Esophagus muscularis mucosa (tissue), 4 donors: ENCODE measurements at places on chromosomes 16 and 17. TPM values are rescaled to one million over a fixed set of nuclear protein-coding genes. Genes with fewer than 3 reads are reported as not detected.

DNA sequence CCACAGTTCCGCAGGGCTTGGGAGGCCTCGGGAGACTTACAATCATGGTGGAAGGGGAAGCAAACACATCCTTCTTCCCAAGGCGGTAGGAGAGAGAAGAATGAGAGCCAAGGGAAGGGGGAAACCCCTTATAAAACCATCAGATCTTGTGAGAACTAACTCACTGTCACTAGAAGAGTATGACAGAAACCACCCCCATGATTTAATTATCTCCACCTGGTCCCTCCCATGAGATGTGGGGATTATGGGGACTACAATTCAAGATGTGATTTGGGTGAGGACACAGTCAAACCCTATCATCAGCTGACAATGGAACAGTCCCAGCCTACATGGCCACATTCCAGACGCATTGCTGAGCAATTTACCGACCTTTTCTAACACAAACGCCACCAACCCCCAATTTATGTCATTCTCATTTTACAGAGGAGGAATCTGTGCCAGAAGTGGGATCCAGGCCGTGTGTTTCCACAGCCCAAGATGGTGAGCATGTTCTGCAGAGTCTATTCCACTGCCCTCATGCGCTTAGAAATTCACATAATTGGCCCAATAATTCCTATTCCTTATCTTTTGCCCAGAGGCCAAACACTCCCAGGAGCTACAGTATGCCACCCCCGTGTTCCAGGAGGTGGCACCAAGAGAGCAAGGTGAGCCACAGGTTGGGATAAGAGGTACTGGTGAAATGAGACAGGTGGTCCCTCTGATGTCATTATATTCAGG lies 17.3 kb downstream of the MILR1 start:
- no peaks in the 10 kb centered on the region for H3K36me3 ChIP-seq
- no peak for DNase-seq
- no peak overlapping the region for H3K27ac ChIP-seq
- H3K27me3 ChIP-seq: no peaks in the 10 kb centered on the region

DNA sequence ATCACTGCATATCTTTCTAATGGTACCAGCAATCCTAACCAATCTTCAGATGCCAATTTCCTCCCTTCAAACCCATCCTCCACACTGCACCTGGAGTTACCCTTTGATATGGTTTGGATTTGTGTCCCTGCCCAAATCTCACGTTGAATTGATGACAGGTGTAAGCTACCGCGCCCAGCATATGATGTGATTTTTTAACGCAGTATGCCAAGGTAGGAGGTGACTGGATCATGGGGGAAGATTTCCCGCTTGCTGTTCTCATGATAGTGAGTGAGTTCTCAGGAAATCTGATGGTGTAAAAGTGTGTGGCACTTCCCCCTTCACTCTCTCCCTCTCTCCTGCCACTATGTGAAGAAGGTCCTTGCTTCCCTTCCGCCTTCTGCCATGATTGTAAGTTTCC lies 57.0 kb downstream of the TOX3 start:
- H3K27ac ChIP-seq: no peak overlapping the region
- H3K4me1 ChIP-seq: no peaks in the 10 kb centered on the region
- H3K36me3 ChIP-seq: no peaks in the 10 kb centered on the region
- no peak for DNase-seq
- H3K4me3 ChIP-seq: no peak overlapping the region

DNA sequence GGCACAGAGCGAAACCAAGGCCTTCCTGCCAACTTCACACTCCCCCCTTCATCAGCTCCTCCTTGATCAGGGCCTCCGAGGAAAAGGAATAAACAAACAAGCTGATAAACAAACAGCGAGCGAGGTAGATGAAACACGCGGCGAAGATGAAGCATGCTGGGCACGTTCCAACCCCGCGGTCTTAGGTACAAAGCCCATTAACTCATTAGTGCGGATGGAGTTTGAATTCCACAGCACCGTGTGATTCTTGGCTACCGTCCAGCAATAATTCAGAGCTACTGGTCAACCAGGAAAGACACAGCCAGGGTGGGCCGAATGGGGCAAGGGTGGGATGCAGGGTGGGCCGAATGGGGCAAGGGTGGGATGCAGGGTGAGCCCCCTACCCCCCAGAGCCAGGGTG lies 67.3 kb downstream of the RBFOX3 start:
- H3K27me3 ChIP-seq: no peaks in the 10 kb centered on the region
- H3K27ac ChIP-seq: no peak overlapping the region
- H3K4me1 ChIP-seq: peaks cover 4% of the 10 kb centered on the region
- no peaks in the 10 kb centered on the region for H3K36me3 ChIP-seq
- no peak overlapping the region for H3K4me3 ChIP-seq

Gene OR3A1
- not detected for total RNA-seq
